Left renal cortex interstitium (tissue), 4 donors: ENCODE measurements at places on chromosomes 2 and 18.

DNA sequence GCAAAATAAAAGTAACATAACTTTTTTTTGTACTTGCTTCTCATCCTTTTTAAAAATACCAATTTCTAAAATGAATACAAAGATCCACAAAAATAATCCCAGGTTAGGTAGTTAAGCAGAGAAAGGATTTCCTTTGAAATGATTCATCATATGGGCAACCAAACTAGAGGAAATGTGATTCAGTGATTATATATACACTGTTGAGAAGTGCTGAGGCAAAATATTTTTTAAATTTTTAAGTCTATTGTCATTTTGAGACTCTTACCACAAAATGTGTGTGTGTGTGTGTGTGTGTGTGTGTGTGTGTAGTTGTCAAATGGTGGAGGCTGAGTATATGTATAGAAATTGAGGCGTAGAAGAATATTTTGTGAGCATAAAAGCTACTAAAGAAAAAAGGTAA, 1075.3 kb downstream of the LRP1B start:
- DNase-seq = no peak

DNA sequence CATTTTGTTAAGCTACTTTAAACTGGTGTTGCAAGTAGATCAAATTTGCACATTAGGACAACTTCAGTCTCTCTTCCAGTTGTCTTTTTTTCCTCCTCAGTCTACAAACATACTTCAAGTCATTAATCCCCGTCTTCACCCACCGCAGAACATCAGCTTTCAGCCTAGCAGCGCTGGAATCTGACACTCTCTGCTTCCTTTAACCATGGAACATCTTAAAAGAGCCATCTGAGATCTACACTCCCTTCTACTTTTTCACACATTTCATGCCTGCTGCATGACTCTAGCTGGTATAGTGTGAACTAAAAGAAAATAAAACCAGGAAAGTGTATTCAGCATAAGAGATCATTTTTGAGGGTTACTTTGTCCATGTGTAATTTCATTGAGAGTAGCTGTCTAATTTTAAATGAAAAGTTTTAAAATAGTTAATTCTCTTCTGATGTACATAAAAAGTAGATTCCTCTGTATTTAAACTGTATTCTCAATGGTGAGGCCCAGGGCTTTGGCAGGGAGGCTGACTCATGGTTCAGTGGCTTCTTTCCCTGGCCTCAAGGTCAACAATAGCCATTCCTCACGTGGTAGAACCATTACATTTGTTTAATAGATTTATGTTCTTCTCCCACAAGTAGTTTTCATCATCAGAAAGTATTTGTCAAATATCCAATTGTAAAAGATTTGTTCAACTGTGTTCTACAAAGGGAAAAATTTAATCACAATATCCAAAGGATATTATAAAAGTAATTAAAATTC, 16.5 kb downstream of the SGPP2 start:
- no peak for DNase-seq

DNA sequence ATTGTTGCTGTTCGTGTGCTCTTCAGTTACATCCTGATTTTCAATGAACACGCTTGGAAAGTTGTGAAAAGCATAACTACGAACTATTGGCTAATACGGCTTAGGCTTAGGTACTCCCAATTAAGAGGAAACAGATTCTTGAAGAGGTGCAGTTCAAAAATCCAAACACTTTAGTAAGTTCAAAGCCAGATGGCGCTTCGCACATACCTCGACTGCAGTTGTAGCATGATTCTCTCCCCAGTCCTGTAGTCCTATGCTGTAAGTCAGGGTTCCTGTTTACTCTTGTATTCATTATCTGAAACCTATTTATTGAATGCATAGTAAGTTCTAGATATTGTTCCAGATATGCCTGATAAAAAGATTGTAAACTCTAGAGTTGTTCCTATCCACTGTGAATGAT, 165.2 kb downstream of the TRIB2 start:
- DNase-seq = no peak

DNA sequence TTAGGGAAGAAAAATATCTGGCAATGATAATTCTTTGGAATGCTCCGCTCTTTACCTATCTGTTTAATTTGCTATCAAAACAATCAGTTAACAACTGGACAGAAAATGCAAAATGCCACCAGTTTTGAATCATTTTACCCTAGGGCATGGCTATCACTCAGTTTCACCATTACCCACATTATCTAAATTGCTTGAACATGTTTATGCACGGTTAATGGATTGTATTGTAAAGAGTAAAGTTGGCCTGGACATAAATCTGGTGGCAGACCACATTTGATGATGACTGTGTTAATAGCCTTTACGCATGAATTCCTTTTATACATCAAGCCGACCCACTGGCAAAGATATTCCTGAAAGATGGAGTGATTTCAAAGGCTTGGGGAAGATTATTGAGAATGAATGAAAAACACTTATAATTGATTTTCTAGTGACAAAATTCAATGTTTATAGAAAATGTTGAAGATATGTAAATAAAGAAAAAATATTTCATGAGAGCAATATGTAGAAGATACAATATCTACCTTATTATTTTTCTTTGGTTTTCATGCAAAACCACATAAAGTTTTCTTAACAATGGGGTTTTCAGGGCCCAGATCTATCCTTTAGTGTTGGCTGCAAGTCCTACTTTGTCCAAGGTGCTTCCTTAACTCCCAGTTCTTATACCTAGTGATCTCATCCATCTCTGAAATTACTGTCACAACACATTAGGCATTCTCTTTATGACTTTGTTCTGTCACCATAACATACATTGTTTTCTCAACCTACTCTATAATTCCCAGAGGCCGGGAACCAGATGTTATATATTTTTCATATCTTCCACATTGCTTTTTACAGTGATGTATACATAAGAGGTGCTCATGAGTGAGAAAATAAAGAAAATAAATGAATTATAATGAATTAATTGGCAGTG, 265.1 kb downstream of the RIT2 start:
- DNase-seq = no peak
